ENCODE measurements at places on chromosomes 16 and 17.

GRCh38 chr17:65743308-65743655 is 181.8 kb upstream of the AXIN2 start:
- no peak for DNase-seq

DNA sequence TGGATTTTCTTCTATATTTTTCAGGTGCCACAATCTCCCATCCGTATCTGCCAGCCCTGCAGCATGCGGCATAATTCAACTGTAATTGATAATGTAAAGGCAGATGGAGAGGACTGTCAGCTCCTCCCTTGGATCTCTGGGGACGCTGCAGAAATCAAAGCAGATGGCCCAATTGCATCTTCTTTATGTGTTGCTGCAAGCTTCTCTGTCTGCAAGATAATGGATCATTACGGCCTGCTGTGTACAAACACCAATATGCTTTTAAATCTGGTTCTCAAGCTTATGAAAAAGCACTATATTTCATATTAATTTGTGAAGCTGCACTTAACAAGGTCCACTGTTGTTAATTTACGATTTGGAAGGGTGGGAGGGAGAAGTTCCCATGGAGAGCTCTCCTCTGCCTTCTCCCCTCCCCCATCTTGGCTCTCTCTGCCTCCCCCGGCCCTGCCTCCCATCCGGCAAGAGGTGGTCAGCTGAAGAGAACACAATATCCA is 607.5 kb downstream of the TOX3 start:
- no peak for DNase-seq

DNA sequence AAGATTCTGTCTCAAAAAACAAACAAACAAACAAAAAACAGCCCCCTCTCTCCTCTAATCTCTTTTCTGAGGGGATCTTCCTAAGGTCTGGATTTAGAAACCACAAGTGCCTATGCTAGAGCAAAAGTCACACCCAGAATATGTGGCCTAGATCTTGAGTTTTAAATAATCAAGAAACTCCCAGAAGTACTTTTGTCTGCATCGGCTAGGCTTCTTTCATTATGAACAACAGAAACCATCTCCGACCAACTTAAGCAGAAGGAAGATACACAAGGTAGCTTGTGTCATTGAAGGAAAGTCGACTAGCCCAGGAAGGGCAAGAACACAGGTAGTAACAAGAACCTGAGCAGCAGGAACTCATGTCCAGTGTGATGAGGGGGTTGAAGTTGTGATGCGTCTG is 73.9 kb upstream of the KIFC3 start:
- DNase-seq: no peak

- no peak for DNase-seq
Observed at GRCh38 chr17:42474276-42474675, 15.6 kb downstream of the ATP6V0A1 start.

- peak; percentile 3 for DNase-seq
Observed at GRCh38 chr17:80024206-80024972, 11.3 kb downstream of the TBC1D16 start.

- no peak for DNase-seq
Observed at GRCh38 chr17:42184713-42185620, at the start of gene HCRT. TSS of gene HCRT (minus strand) at chr17:42185452. CDS start at chr17:42185365, 87 bp downstream.

DNA sequence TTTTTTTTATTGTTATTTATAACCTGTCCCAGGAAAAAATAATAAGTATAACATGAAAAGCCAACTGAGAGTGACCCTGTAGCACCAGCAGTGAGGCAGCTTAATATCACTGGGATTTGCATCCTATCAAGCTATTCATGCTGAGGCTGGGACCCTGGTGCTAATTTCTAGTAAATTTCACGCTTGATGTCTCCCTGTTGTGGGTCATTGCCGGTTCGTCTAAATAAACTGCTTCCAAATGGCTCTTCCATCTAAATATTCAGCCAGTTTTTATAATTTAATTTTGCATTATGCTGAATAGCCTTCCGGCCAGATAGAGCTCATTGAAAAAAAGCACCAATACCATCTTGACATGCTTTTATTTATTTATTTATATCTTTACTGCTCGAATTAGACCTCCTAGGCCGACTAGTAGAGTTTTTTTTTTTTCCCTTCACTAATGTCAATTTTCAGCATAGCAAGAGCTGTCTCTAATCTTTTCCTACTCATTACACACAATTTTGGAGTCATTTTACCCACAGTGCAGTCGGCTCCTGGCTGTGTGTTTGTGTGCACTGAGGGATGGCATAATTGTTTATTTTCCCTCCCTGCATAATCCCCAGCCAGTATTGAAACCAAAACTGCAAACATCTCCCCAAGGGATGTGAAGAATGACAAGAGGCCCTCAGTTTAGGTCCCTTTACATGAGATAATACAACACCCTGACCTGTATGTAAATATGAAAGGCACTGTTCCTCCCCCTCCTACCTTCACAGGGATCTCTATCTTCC is 168.8 kb downstream of the AATF start:
- no peak for DNase-seq

- DNase-seq: peak; percentile 77
Observed at GRCh38 chr17:78925662-78926555, 722 bp upstream of the TIMP2 start.

- no peak for DNase-seq
Observed at GRCh38 chr17:82837586-82838320, 2.1 kb downstream of the ZNF750 start.

DNA sequence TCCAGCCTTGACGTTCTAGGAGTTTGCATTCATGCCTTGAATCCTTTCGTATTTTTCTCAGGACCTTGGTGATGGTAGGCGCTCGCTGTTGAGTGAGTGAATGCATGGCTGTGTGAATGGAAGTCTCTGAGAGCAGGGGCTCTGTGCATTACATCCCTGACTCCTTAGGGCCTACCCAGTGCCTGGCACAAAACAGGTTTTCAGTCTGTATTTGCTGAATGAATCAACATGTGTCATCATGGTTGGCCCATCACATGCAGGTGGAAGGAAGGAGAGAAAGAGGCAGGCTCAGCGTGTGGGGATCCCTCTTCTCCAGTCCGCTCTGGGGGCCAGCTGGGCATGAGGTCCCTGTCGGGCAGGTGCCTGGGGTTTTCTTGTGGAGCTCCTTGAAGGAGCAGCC is 8.7 kb downstream of the RAP1GAP2 start:
- DNase-seq: no peak

GRCh38 chr17:41178843-41179616 is 1.0 kb upstream of the KRTAP4-2 start:
- peak; percentile 27 for DNase-seq

DNA sequence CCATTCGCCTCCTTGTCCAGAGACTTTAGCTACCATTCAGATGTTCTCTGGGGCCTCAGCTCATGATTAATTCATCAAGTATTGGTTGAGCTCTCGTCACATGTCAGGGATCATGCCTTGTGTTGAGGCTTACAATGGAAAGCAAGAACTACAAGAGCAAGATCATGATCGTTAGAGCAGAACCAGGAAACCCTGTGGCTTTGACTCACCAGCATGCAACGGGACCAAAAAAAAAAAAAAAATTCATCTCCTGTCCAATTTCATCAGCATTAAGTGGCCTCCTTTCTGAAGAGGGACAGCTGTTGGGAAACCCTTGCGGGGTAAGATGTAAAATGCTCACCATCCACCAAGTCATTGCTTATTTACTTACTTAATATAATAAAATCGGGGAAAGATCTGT is 12.1 kb upstream of the USP10 start:
- peak; percentile 84 for DNase-seq

- DNase-seq: peak; percentile 82
Observed at GRCh38 chr16:23670137-23670776, 8.4 kb upstream of the PLK1 start.

- DNase-seq: no peak
Observed at GRCh38 chr16:10266809-10267208, 84.6 kb upstream of the GRIN2A start.

DNA sequence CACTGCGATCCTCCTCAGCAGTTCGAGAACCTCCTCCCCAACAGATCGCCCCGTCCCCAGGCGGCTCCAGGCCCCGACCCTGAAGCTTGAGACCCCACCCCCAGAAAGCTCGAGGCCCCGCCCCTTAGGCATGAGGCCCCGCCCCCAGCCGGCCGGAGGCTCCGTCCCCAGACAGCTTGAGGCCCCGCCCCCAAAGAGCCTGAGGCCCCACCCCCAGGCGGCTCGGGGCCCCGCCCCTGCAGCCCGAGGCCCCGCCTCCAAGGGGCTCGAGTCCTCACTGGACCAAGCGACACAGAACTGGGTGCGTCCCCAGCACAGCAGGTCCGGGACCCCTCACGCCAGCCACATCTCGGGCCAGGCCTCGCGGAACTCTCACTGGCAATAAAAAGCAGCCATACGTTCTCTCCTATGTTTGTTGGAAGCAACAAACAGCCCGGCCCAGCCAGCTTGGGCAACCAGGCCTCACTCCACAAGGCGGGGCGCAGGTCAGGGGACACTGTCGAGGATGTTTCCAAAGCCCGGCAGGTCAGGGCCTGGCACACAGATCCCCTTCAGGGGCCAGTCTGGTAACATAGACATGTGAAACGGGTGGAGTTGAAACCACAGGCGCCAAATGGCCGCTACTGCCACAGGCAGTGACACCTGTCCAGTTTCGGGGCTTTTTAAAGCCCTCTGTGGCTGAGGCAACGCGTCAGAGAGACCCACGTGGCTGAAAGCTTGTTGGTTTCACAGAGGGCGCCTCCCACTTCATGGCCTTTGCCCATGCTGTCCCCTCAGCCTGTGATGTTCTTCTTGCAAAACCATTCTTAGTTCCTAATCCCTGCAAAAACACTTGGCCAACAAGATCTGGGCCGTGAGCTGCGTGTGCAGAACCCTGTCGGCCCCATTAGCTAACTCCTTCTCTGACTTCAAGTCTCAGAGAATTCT is 224.2 kb downstream of the PARN start:
- DNase-seq: no peak

- DNase-seq: no peak
Observed at GRCh38 chr17:65446043-65446442, 115.4 kb downstream of the AXIN2 start.

GRCh38 chr17:35705705-35706104 is 25.7 kb upstream of the RASL10B start:
- DNase-seq: no peak

DNA sequence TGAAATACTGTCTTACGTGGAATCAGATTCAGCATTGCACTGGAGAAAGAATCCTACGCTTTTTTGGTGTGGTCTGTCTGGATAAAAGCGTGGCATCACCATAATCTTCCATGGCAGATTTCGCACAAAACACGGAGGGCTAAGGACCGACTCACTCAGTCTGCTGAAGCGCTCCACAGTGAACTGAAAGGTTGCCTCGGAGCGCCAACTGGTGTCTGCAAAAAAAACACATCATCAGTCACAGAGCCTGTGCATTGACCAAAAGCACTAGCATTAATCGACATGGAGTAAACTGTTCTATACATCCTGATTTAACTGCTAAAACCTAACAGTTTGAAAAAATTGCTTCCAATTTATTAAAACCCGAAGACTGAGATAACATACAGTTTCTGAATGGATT is 40.5 kb downstream of the USP7 start:
- DNase-seq: no peak

DNA sequence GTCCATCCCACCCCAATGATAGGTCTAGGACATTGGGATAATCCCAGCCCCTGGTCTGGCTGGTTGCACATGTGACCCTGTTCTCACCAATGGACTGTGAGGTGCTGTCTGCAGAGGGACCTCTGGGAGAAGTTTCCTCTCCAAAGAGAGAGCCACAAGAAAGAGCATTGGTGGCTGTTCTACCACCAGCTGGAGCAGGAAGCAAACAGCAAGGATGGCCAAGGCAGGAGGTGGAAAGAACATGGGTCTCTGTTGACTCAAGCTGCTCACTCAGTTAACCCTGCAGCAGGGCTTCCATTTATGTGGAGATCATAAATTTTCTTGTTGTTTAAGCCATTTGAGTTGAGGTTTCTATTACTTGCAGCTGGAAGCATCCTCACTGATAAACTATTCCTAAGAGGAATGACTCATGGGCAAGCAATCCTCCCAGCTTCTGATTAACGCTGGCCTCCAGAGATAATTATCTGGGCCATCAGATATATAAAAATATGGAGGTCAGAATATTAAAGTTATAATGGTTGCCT is 52.6 kb downstream of the CYB5B start:
- DNase-seq: peak; percentile 95

GRCh38 chr17:61689610-61690180 is 98.7 kb upstream of the NACA2 start:
- DNase-seq: peak; percentile 50

DNA sequence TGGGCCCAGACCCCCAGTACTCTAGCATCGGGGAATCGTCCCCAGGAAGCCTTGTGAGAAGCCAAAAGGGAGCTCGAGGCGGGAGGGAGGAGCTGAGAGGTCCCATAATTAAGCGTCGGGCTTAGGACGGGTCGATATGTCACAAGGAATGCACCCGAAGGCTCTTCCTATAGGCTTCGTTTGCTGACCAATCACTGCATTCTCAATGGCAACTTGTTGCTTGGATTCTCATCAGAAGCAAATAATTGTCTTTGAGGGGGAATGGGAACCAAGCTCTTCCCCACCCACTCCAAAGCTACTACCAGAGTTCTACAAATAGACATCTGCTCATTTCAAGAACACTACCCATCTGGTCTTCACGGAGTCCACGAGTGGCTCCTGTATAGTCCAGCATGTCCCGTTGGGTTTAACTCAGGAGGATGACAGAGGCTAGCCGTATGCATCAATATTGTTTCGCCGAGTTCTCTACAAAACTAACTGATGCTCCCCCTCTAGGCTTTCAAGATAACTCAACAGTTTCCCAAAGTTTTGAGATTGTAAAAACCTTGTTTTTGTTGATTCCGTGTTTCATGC is 628 bp upstream of the BLMH start:
- DNase-seq: no peak

DNA sequence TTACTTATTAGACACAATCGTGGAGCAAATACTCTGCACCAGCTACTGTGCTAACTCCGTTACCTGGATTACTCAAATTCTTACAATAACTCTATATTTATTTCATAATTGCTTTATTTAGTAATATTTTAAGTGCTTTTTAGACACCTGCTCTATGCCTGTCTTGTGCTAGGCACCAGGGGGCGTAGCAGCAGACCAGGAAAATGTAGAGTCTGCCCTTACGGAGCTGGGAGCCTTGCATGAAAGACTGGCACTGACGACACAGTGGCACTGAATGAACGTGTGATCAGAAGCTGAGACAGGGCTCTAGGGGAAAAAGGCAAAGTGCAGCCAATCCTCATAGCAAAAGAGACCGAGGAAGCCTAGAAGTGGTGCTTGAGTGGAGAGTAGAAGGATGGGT is 486.5 kb downstream of the CDH13 start:
- DNase-seq: peak; percentile 39

DNA sequence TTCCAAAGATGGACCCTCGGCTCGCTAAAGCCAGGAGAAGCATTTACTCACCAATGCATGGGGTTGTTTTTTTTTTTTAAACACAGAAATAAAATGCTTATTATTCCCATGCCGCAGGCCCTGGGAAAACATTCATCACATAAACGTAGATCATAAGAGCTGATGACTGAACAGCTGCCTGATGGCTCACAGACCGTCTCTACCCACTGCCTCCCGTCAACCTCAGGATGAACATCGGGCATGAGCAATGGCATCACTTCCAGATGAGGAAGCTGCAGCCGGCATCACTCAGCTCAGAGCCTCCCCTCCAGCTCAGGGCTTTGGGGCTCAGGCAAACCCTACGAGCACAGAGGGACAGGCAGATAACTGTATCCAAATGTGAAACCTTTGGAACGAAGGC is 380.6 kb downstream of the CPPED1 start:
- DNase-seq: no peak
